ENCODE measurements at places on chromosomes 12 and 14. TPM values are rescaled to one million over a fixed set of nuclear protein-coding genes. Genes with fewer than 3 reads are reported as not detected.
A peak's percentile ranks its signal among the peaks of the same experiment; 100 is the strongest.

JDP2 gene
- polyA plus RNA-seq = 9.5 TPM

- DNase-seq = no peak
Measured at GRCh38 chr12:67877727-67878126, 111.5 kb upstream of the IFNG-AS1 start.

PLCZ1 gene
- polyA plus RNA-seq = 0.15 TPM

GRCh38 chr12:78229591-78230101 lies 399.0 kb downstream of the NAV3 start:
- no peak for DNase-seq

- DNase-seq = no peak
Measured at GRCh38 chr12:52473768-52474167, at the start of gene KRT6C. KRT6C (minus strand) TSS chr12:52473805; CDS start chr12:52473737, 68 bp downstream.

GRCh38 chr12:12467688-12468261 lies 94.9 kb downstream of the DUSP16 start:
- DNase-seq = no peak

BCL11B gene
- 5.2 TPM for polyA plus RNA-seq

GRCh38 chr12:51980051-51980808 lies 26.5 kb upstream of the TAMALIN start:
- no peak for DNase-seq

GRCh38 chr14:32329690-32330285 lies 690 bp downstream of the AKAP6 start:
- DNase-seq = no peak

HOXC5 gene
- polyA plus RNA-seq = 0.18 TPM

GRCh38 chr12:104048811-104049210 lies 1.2 kb downstream of the GLT8D2 start:
- no peak for DNase-seq

CELA1 gene
- polyA plus RNA-seq = not detected

DNA sequence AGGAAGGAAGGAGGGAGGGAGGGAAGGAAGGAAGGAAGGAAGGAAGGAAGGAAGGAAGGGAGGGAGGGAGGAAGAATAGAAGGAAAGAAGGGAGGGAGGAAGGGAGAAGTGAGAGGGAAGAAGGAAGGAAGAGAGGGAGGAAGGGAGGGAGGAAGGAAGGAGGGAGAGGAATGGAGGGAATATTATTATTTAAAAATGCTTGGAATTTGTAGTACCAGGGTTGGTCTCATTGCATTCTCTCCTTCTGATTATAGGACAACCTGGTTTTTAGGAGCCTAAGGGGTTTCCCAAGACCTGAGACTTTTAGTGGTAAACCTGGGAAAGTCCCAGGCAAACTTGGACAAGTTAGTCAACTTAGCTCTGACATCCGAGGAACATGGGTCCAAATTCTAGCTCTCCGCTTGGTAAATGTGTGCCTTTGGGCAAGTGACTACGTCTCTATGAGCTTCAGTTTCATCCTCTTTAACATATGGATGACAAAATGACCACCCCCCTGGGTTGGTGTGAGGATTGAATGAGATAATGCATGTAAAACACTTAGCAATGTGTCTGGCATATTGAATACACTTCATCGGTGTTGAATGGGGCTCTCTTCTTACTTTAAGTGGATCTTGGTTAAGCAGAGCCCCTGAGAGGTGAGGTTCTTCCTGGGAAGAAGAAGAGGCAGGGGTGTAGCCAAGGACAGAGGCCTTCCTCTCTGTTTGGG lies 690.7 kb upstream of the TBX3 start:
- peak; percentile 81 for DNase-seq

- DNase-seq = peak; percentile 77
Measured at GRCh38 chr12:47095446-47096236, 15.9 kb upstream of the AMIGO2 start.

RASSF8 gene
- polyA plus RNA-seq = 10.9 TPM

KRT6C gene
- polyA plus RNA-seq = 203 TPM

- DNase-seq = no peak
Measured at GRCh38 chr14:77618381-77618970, 2.0 kb upstream of the SPTLC2 start.

SOAT2 gene
- not detected for polyA plus RNA-seq

CALCOCO1 gene
- polyA plus RNA-seq = 51.8 TPM

- no peak for DNase-seq
Measured at GRCh38 chr12:26044007-26044394, 80.8 kb downstream of the BHLHE41 start.

- DNase-seq = no peak
Measured at GRCh38 chr12:119024356-119024755, 43.0 kb downstream of the SRRM4 start.

GRCh38 chr12:49868952-49869815 lies 26.3 kb upstream of the BCDIN3D start:
- DNase-seq = no peak

- DNase-seq = no peak
Measured at GRCh38 chr12:3593906-3594483, 103.0 kb downstream of the PRMT8 start.

- no peak for DNase-seq
Measured at GRCh38 chr12:16027002-16027401, 115.9 kb downstream of the DERA start.

GRCh38 chr12:59070322-59070933 lies 150.1 kb upstream of the LRIG3 start:
- no peak for DNase-seq

DNA sequence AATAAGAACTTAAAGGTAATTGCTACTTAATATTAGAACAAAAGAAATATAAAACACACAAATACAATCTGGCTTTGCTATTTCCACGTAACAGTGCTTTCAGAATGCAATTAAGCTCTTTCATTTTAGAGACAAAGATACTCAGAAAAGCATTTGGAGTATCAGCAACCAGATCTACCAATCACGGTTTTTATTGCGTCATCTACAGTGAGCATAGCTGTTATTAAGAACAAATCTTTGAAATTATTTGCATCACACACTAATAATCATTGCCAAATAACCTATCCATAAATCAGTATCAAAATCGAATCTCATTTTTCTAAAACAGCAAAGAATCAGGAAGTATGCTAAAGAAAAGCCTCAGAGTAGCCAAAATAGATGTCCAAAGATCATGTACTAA lies 26.9 kb upstream of the GARIN2 start:
- no peak for DNase-seq

GMPR2 gene
- polyA plus RNA-seq = 84.6 TPM

- no peak for DNase-seq
Measured at GRCh38 chr14:85252011-85252410, 277.9 kb upstream of the FLRT2 start.

CLBA1 gene
- polyA plus RNA-seq = 9.1 TPM

- DNase-seq = no peak
Measured at GRCh38 chr14:53295985-53296582, 143.0 kb upstream of the DDHD1 start.

GRCh38 chr12:93896427-93896826 lies 219.3 kb downstream of the CRADD start:
- no peak for DNase-seq

DDX23 gene
- polyA plus RNA-seq = 36.9 TPM

DNA sequence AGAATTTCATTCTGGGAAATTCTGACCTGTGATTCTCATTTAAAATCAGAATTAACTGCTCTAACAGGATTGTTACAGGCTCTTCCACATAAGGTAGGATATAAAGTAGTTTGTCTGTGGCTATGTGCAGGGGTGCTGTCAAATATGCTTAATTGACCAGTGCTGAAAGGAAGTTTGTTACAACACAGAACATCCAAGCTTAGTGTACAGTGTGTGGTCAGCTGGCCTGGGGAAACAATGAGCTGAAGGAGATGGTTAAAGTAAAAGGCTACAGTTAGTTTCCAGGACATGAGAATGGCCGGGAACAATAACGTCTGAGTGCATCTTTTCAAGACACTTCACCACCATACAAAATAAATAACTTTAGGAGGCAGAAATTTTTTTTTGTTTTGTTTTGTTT lies 68.0 kb downstream of the PKP2 start:
- no peak for DNase-seq

CCDC38 gene
- polyA plus RNA-seq = not detected

AVPR1A gene
- polyA plus RNA-seq = not detected

MRPL52 gene
- 82.0 TPM for polyA plus RNA-seq

DNA sequence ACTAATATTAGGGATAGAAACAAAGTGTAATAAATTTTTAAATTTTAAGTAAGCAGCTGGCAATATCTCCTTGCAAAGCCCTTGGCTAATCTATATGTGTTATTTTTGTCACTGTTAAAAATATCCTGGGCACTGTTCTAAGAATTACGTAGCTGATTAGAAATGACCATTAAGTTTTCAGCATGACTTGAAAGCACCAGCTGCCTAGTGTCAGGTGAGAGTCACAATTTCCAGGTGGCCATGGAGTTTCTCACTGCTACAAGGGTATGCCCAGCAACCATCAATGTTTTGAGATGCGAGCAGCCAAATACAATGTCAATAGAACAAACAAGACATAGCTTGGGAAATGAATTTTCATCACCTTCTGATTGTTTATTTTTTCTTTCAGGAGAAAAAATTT lies 23.3 kb upstream of the GYS2 start:
- no peak for DNase-seq

KRT71 gene
- not detected for polyA plus RNA-seq

MIP gene
- not detected for polyA plus RNA-seq

DNA sequence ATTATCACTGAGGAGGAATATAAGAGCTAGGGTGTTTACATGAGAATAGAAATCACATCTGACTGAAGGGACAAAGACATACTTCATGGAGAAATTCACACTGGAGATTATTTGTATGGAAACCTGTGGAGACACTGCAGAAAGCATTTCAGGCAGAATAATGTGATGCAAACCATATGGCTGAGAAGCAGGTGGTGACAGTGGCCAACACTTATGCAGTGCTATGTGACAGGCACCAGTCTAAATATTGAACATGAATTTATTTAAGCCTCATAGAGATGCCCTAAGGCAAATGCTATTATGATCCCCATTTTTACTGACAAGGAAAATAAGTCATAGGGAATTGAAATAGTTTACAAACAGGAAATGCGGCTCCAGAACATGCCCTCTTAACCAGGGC lies 16.2 kb downstream of the ALG10B start:
- no peak for DNase-seq

- no peak for DNase-seq
Measured at GRCh38 chr12:24478254-24478653, 470.6 kb downstream of the BCAT1 start.

OTUB2 gene
- 2.6 TPM for polyA plus RNA-seq

DNA sequence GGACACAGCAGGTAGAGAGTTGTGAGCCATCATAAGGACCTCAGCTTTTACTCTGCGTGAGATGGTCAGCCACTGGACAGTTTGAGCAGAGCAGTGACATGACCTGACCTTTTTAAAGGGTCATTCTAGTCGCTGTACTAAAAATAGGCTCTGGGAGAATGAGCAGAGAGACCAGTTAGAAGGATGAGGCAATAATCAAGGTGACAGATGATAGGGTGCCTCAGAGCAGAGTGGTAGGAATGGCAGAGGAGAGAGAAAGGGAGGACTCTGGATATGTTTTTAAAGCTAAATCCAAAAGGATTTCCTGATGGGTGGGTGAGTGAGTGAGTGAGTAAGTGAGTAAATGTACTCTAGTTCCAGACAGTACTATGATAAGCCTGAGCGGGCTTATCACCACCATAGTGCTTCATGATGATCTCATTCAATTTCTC lies 83.6 kb upstream of the ARHGAP5 start:
- DNase-seq = no peak

GLT8D2 gene
- polyA plus RNA-seq = 1.4 TPM

SLC5A8 gene
- polyA plus RNA-seq = not detected

PLA2G1B gene
- not detected for polyA plus RNA-seq
